CD4-positive, CD25-positive, alpha-beta regulatory T cell (primary cell): ENCODE measurements at places on chromosomes 3 and 15. TPM values are rescaled to one million over a fixed set of nuclear protein-coding genes. Genes with fewer than 3 reads are reported as not detected.

- no peaks in the 10 kb centered on the region for H3K27me3 ChIP-seq
- no peaks in the 10 kb centered on the region for H3K36me3 ChIP-seq
- H3K4me3 ChIP-seq = no peak overlapping the region
Observed at GRCh38 chr3:190166948-190167347, 46.3 kb upstream of the P3H2 start.

GRCh38 chr3:100880845-100881244 is 112.4 kb downstream of the ABI3BP start:
- H3K4me3 ChIP-seq = no peak overlapping the region
- no peak for DNase-seq

DNA sequence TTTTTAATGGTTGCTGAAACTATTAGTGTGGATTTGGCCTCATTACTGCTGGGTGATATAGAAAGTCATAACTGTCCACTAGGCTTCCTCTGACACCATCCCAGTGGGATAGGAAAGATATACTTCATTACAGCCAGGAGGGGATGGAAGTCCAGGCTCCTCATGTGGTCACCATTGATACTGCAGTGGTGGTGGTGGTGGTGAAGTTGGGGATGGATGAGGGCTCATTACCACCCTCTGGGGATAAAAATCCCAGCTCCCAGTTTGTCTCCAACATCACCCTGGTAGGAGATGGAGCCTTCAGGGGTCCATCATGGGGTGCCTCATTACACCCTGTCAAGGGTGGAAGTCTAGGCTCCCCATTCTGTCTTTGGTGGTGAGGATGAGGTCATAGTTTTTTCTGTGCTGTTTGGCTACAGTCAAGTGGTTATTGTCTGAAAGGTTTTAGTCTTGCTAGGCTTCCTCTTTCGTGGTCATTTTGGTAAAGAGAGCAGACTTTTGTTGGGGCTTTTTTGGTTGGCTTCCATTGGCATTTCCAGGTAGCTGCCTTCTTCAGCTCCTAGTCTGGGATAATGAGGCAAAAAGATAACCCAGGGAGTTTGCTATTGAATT is 30.1 kb upstream of the FILIP1L start:
- DNase-seq = no peak
- no peaks in the 10 kb centered on the region for H3K27me3 ChIP-seq
- H3K27ac ChIP-seq = no peak overlapping the region
- no peak overlapping the region for H3K4me3 ChIP-seq
- H3K36me3 ChIP-seq = no peaks in the 10 kb centered on the region

DNA sequence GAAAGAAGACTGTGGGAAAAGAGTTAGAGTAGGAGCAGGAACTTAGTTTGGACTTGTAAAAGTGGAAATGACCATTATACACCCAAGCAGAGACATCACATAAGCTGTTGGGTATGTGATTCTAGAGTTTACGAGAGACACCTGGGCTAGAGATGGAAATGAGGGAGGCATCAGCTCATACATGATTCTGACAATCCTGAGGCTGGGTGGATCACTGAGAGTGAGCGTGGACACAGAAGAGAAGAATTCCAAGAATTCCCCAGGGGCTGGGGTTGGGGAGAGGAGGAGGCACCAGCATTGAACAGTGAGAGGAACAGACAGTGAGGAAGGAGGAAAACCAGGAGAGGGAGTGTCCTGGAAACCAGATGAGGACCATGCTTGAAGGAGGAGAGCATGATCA is 113.5 kb downstream of the KCNAB1 start:
- H3K4me1 ChIP-seq = no peaks in the 10 kb centered on the region
- no peaks in the 10 kb centered on the region for H3K36me3 ChIP-seq
- H3K27me3 ChIP-seq = peaks cover 6% of the 10 kb centered on the region
- DNase-seq = no peak
- H3K27ac ChIP-seq = no peak overlapping the region

GRCh38 chr3:122952520-122952919 is 75.0 kb downstream of the SEMA5B start:
- no peaks in the 10 kb centered on the region for H3K36me3 ChIP-seq
- H3K27ac ChIP-seq = no peak overlapping the region
- H3K4me3 ChIP-seq = no peak overlapping the region
- no peaks in the 10 kb centered on the region for H3K4me1 ChIP-seq
- H3K27me3 ChIP-seq = no peaks in the 10 kb centered on the region
- no peak for DNase-seq

DNA sequence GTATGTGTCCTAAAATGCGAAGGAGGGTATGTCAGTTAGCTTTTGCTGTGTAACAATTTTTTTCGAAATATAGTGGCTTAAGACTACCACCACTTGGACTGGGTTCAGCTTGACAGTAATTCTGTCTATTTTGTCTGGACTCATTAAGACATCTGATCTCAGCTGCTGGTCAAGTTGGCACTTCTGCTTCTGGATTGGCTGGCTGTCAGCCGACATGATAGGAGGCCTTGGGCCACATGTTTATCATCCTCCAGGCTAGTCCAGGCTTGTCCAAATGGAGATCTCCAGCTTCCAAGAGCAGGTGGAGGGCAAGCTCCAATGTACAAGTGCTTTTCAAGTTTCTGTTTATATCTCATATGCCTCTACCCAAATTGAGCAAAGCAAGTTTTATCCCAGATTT is 95.9 kb downstream of the GALK2 start:
- H3K4me1 ChIP-seq = no peaks in the 10 kb centered on the region
- DNase-seq = no peak
- H3K4me3 ChIP-seq = no peak overlapping the region
- H3K36me3 ChIP-seq = peaks cover 2% of the 10 kb centered on the region

GRCh38 chr15:65286069-65286703 is 497 bp downstream of the PARP16 start:
- H3K27ac ChIP-seq = peak overlapping the region; percentile 78
- H3K4me1 ChIP-seq = peaks cover 24% of the 10 kb centered on the region
- peak overlapping the region; percentile 80 for H3K4me3 ChIP-seq
- DNase-seq = no peak
- no peaks in the 10 kb centered on the region for H3K27me3 ChIP-seq
- H3K36me3 ChIP-seq = no peaks in the 10 kb centered on the region

CLDN18 gene
- not detected for total RNA-seq

IGDCC3 gene
- not detected for total RNA-seq
